ENCODE measurements at places on chromosomes 4 and X.

DNA sequence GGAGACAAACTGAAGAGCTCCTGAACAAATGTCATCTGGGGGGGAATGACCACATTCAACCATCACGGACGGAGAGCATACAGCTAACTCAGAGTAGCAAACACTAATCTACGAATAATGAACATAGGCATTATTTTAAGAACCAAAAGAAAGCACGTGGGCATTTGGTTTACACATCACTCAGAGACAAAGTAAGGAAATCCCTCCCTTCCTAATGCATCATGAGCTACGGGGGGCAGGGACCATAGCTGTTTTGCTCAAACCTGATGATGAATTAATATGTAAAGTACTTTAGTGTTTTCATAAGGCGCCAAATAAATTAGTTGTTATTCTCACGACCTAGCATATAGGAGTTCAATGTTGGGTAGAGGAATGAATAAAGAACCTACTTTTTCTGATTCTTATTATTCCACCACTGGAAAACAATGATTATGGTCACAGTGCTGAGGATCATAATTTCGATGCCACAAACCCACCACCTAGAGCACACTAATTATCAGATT is 11.7 kb upstream of the TMEM156 start:
- DNase-seq: no peak

DNA sequence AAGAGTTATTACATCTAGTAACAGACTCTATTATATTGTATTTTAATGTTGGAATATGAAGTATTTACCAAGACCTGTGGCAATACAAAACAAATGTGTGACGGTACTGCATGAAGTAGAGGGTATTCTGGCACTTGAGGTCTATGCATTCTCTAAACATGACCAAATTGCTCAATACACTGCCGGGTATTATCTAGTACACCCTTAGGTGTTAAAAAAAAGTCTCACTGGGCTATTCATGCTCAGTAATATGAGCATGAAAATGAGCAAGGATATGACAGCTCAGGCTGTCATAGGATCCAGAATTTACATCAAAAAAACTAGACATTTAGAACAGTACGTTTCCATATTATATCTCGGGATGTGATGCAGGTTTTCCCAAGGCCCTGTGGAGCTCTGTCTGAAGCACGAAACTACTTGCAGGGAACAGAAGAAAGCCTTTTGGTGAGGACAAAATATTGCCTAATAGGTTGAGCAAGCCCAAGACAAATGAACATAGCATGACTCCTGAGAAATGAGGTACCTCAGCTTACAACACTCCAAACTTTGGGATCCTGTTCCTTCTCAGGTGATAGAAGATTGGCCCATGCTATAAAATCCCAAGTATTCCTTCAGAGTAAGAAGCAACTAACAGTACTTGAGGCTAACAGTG is 74.1 kb upstream of the MAOA start:
- DNase-seq: no peak

DNA sequence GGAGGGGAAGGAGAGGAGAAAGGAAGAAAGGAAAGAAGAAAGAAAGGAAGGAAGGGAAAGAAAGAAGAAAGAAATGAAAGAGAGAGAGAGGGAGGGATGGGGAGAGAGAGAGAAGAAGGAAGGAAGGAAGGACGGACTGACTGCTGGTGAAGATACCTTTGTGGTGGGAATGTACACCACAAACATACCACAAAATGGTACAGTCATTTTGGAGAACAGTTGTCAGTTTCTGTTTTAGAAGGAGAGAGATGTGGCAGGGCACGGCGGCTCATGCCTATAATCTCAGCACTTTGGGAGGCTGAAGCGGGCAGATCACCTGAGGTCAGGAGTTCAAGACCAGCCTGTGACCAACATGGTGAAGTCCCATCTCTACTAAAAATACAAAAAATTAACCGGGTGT is 40.0 kb upstream of the SHISA3 start:
- no peak for DNase-seq

DNA sequence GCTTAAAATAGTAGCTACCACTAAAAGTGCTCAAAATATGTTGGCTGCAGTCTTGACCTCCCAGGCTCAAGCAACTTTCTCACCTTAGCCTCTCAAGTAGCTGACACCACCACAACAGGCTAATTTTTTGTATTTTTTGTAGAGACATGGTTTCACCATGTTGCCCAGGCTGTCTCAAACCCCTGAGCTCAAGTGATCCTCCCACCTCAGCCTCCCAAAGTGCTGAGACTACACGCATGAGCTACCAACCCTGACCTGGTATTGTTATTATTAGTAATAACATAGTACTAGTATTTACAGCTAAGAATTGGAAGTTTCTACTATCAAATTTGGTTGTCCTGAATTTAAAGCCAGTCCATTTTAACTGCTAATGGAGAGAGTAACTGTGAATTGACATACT is 18.0 kb downstream of the STAP1 start:
- no peak for DNase-seq

- DNase-seq: no peak
Measured at GRCh38 chr4:138910914-138911336, 104.7 kb upstream of the NOCT start.

DNA sequence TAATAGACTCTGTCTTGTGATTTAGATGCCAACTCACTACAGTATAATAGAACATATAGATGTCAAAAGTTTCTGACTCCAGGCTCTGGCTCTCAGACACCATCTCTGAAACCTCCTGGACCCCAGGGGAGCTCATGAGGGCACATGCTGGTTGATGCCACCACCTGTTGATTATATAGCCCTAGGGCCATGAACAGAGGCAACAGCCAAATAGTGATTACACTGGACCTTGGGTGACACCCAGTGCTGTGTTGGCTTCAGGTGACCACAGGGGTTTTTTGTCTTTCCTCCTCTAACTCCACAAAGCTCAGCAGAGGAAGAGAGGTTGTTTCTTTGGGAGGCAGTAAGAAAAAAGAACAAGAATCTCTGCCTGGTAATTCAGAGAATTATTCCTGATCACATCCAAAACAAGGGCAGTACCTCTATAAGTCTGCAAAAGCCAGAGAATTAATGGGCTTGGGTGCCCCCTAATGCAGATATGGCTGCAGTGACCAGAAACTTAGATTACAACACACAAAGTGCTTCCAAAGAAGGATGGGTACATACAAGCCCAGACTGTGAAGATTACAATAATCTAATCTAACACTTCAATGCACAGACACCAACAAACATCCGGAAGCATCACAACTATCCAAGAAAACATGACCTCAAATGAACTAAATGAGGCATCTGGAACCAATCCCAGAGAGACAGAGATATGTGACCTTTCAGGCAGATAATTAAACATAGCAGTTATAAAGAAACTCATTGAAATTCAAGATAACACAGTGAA is 1920.6 kb downstream of the ARAP2 start:
- no peak for DNase-seq

DNA sequence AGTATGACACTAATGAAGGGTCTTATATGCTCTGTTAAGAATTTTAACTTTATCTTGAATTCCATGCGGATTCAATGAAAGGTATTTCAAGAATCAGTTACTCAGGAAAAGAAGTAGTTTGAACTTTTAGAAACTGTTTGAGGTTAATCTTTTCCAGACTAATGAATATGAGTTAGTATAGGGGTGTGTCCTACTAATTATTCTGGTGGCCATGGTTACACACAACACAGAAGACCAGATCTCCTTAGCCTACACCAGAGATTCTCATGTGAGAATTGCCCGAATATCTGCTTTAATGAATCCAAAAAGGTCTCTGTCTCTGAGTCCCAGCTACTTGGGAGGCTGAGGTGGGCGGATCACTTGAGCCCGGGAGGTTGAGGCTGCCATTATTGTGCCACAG is 100.4 kb downstream of the MMRN1 start:
- DNase-seq: no peak

DNA sequence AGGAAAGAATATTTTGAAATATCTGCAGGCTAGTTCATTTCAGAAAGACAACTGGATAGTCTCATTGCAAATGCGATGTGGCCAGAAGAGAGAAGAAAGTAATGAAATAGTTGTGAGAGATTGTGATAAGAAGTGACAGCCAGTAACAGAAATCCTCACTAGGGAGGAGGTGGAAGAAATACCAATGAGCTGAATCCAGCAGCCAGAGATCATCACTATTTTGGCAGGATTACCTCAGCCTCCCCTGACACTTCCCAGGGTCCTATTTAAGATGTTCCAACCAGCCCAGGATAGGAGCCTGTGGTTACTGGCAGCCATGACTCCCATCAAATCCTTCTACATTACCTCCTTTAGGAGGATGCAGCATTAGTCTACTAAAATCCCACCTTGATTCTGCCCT is 76.7 kb upstream of the ARHGAP24 start:
- no peak for DNase-seq

DNA sequence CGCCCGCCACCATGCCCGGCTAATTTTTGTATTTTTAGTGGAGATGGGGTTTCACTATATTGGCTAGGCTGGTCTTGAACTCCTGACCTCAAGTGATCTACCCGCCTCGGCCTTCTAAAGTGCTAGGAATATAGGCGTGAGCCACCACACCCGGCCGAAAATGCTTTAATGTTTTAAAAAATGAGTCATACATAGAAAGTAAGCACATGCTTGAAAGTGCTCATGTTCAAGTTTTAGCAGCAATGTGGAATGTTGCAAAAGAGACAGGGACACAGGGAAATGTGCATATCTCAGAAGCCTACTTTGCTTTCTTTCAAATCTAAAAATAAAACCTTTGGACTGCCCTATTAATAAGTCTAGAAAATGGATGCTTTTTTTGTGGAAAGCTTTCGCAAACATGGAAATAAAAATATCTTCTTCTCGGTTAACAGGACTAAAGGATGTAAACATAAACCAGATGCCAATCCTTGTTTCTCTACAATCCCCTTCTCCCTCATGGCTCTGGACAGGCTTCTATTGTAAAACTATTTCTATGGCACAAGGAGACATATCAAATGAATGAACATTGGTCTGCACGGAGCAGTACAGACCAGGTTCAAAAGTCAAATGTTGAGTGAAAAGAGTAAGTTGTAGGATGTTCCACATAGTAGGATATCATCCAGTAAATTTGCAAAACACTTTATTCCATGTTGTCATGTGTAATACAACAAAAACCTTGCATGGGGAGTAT is 15.0 kb downstream of the MECP2 start:
- DNase-seq: no peak

- DNase-seq: no peak
Measured at GRCh38 chr4:117084866-117085701, at the start of gene TRAM1L1. Gene TRAM1L1 (minus strand): TSS chr4:117085576. CDS start chr4:117085393, 183 bp downstream.

GRCh38 chr4:145375416-145375815 is 106.2 kb upstream of the SMAD1 start:
- DNase-seq: no peak

GRCh38 chrX:136608295-136608933 is 39.5 kb upstream of the CD40LG start:
- DNase-seq: no peak

GRCh38 chr4:152771741-152772533 is 7.6 kb downstream of the TIGD4 start:
- no peak for DNase-seq

GRCh38 chr4:148054275-148054674 is 322.4 kb downstream of the ARHGAP10 start:
- no peak for DNase-seq

DNA sequence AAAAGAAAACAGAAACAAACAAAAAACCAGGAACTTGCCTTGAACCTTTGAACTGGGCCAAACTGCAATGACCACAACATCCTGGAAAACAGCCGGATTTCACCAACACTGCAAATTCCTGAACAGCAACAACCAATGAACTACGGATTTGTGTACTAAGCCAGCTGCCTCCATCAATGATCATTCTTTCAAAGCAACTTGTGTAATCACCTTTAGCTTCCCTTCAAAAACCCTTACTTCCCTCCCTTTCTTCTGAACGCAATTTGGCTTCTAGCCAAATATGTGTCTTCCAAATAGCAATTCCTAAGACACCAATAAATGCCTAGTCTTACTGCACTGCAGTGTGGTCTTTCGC is 98.5 kb upstream of the FAM47C start:
- no peak for DNase-seq

DNA sequence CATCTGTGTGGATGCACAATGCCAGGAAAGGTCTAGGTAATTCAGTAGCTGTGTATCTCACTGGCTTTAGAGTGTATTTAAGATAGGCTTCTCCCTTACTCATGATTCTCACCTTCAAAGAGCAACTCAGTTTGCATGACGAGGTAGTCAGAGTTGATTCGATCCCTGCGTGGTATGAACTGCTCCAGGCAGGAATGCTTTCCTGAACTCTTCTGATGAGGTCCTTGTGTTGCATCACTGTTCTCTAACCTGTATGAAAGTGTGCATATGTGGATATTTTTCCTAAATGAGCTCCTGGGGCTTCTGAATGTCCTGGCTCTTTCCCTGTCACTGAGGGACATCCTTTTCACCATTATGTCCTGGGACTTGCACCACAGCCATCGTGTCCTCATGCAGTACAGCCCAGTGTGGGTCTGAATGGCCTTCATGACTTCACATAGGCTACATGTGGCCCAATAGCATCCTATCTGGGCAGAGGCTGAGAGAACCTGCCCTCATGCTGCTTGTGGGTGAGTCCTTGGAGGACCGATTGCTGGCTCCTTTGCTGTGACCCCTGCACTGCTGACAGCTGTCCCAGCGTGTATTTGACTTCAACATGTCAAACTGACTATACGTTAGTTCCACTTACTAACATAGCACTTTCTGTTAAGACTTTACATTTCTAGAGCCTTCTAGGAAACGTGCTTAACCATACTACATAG is 65.3 kb upstream of the WDR1 start:
- no peak for DNase-seq

GRCh38 chr4:146308951-146309350 is 94.6 kb downstream of the REELD1 start:
- DNase-seq: no peak

DNA sequence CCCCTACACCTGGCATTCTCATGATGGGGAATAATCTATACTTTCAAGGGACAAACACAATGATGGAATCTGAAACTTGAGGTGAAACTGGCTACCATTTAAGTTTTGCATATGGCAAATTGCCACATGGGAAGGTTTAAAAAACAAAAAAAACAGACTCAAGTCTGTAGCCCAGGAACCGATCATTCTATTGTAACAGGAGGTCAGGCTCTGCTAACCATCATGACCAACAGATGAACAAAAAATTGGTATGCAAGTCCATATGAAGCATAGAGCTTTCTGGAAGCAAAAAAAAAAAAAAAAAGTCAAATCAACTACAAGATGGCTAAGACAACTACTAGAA is 594.3 kb upstream of the DIPK2B start:
- DNase-seq: no peak

DNA sequence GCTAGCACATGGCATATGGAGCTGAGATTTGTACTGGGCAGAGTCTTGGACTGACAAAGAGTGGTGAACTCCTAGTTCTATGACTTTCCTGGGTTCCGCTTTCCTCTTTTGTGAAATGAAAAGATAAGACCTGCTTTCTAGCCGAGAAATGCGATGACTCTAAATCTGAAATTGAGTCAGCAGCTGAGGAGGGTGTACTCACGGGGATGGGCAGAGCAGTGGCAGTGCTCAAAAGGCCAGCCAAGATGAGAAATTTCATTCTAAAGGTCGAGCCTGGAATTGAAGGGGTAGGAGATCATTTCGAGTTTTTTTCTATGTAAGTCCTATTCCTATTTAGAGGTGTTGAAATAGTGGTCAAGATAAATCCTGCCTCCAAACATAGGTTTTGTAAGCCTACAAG is 47.0 kb downstream of the NUDT9 start:
- DNase-seq: no peak

Measured in stimulated activated CD8-positive, alpha-beta memory T cell treated with anti-CD3 and anti-CD28 coated beads, Interleukin-4, amount 100 ng/mL, for 1 hour (primary cell).